ENCODE measurements at places on chromosomes 2 and 18.

DNA sequence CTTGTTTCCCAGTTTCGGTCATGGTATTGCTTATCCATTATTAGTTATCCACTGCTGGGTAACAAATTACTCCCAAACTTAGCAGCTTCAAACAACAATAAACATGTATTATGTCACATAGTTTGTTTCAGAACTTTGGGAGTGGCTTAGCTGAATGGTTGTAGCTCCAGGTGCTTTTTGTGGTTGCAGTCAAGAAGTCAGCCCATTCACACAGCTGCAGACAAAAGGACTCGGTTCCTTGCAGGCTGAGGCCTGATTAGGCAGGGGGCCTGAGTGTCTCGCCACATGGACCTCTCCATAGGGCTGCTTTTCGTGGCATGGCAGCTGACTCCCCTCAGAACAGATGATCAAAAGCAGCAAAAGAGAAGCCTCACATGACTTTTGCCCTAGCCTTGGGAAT, 58.2 kb upstream of the ITGA4 start:
- DNase-seq = no peak

DNA sequence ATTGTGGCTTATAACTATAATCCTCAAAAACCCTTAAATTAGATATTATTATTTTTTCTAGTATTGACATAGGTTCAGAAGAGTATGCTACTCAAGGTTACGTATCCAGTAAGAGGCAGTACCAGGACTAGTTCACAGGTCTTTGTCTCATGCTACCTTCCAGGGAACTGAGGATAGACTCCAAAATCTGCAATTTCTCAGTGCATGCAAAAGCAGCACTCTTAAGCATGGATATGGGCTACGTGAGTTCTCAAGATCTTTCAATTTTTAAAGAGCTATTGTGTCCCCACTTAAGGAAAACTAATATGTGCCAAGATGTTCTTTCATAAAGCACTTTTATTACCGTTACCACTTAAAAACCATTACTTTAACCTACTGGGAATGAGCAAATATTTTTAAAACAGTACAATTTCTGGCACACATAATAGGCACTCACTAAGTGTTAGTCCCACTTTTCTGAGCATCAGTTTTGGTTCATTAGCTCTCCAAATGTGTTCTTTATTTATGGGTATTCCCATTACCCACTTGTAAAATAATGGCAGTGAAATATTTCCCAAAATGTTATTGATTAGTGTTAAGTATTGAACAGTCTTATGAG, 113.8 kb upstream of the TTN start:
- DNase-seq = no peak

DNA sequence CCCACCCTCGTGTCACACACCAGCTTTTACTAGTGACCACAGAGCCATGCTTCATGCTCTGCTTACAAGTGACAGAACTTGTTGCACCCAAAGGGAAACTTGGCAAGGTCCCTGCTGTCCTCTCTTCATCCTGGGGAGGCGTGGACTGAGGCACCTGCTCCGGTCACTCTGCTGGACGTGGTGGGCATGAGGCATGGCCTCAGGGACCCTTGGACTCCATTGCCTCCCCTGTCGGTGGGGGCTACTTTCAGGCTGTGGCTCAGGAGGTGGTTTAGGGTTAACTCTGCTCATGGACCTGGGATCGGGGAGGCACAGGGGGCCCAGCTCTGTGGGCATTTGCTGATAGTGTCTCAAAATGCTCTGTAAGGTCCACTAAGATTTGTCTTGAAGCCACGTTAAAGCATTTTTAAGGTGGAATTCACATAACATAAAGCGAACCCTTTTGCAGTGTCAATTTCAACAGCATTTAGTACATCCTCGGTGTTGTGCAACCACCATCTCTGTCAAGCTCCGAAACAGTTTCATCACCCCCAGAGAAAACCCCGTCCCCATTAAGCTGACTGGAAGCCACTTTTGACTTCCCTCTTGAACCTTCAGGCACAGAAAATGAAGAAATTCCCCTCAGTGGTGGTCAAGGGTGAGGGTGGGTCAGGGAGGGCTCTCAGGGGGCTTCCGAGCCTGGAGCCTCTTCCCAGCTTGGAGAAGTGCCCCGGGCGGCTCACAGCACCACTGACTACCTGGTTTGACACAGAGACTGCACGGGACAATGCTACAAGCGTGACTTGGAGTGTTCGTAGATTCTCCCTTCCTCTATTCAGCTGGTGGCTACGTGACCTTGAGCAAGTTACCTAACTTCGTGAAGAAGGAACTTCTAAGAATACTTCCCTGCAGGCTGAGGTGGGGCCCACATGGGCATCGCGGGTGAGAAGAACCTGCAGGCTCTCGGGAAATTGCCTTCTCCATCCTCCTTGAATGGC, 100.0 kb upstream of the HDAC4 start:
- DNase-seq = no peak

DNA sequence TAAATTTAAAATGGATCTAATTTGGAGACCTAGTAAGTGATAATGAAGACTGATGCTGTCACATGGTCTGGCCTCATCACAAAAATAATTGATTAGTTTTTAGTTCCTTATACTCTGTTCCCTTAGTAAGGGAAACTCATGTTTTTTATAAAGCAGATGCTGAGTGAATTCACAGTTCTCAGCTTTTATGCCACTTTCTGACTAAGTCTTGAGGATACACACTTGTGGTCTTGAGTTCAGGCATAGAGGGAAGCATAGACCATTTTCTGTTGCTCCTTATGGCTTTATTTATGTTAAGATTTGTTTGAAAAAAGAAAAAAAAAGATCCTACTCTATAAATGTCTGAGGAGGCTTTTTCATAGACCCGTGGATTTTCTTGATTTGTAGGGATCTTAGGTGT, 91.1 kb downstream of the MAP4K4 start:
- no peak for DNase-seq

DNA sequence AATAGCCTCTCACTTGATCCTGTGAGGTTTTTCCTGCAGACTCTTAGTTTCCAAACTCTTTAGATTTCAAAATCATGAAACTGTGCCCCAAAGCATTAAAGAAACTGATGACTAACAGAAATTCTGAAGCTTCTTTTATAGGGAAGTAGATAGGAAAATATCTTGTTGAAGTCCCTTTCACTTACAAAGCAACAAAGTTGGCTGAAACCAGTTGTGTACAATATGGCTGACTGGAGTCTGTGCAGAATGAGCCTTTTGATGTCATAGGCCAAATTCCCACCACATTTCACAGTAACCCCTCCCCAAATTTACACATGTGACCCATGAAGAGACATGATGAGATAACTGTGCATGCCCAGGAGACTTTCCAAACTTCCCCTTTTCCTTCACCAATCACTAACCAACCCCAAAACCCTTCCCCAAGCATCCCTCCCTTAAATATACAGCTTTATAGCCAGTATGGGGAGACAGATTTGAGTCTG, 61.7 kb upstream of the NCK2 start:
- DNase-seq = no peak

GRCh38 chr18:37560003-37560402, 5.6 kb downstream of the CELF4 start:
- DNase-seq = no peak

Data from erythroblast (primary cell).